Heart left ventricle (tissue), 16 donors: ENCODE measurements at places on chromosomes 3 and 15. TPM values are rescaled to one million over a fixed set of nuclear protein-coding genes. Genes with fewer than 3 reads are reported as not detected.

Gene PLA2G4B
- 1.8 TPM for total RNA-seq

DNA sequence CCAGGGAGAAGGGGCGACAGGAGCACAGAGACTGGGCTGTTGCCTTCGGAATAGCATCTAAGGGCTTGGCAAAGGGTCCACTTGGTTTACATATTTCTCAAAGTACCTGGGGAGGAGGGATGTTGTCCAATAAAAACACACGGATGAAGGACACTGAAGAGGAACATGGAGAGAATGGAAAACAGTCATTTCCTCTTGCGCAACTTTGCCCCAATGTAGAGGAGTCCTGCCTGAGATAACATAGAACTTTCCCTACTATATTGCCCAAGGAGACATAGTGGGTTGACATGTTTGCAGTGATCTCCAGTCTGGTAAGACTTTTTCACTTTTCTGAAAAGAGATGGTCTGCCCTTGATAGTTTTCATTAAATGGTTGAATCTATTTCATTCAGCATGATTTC is 468.8 kb upstream of the SUCLG2 start:
- H3K27ac ChIP-seq, result no peak overlapping the region
- no peaks in the 10 kb centered on the region for H3K36me3 ChIP-seq
- DNase-seq, result no peak
- H3K4me3 ChIP-seq, result no peak overlapping the region
- H3K4me1 ChIP-seq, result no peaks in the 10 kb centered on the region

Gene NIT2
- total RNA-seq, result 50.9 TPM

DNA sequence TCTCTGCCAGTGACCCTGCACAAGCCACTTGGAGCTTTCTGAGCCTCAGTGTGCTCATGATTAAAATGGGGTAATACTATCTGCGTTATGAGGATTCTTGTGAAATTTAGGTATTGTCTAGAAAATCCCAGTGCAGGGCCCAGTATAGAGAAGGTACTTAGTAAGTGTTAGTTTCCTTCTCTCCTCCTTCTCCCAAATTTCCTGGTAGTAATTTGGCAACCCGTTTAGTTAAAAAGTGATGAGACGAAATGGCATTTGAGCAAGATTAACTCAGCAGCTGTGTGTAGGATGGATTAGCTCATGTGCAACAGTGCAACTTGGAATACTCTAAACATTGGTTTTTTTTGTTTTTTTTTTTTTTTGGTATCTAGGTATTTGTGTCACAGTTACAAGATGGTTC is 84.6 kb downstream of the SLCO3A1 start:
- H3K36me3 ChIP-seq, result no peaks in the 10 kb centered on the region
- no peak overlapping the region for H3K27ac ChIP-seq
- no peak for DNase-seq
- H3K4me1 ChIP-seq, result peaks cover 70% of the 10 kb centered on the region
- H3K4me3 ChIP-seq, result no peak overlapping the region
- H3K27me3 ChIP-seq, result no peaks in the 10 kb centered on the region

Gene CLSTN2
- total RNA-seq, result 7.6 TPM

Gene MYO5C
- total RNA-seq, result 3.8 TPM

Gene ARHGAP31
- 33.5 TPM for total RNA-seq

Gene USP50
- 0.50 TPM for total RNA-seq

- no peaks in the 10 kb centered on the region for H3K36me3 ChIP-seq
- no peak overlapping the region for H3K4me3 ChIP-seq
- H3K4me1 ChIP-seq, result no peaks in the 10 kb centered on the region
- DNase-seq, result no peak
- no peak overlapping the region for H3K27ac ChIP-seq
Observed at GRCh38 chr3:193722566-193722965, 129.6 kb downstream of the OPA1 start.

Gene ZBED2
- 0.56 TPM for total RNA-seq

Gene UNC45A
- total RNA-seq, result 33.3 TPM

Gene GRK7
- not detected for total RNA-seq

Gene UTS2B
- not detected for total RNA-seq

GRCh38 chr15:33968224-33968623 is at the start of gene CHRM5:
CHRM5 (plus strand) TSS chr15:33968497; CDS start chr15:34062718, 94,221 bp downstream.
- DNase-seq, result no peak
- no peak within 1 kb of the TSS for H3K27ac ChIP-seq
- H3K4me1 ChIP-seq, result no peaks in the 10 kb centered on the region
- H3K36me3 ChIP-seq, result no peaks in the 10 kb centered on the region
- H3K27me3 ChIP-seq, result no peaks in the 10 kb centered on the region

Gene RHOV
- total RNA-seq, result not detected

Gene LRRC15
- total RNA-seq, result 0.05 TPM

- DNase-seq, result no peak
- H3K4me3 ChIP-seq, result no peak overlapping the region
- H3K27ac ChIP-seq, result no peak overlapping the region
- H3K27me3 ChIP-seq, result no peaks in the 10 kb centered on the region
Observed at GRCh38 chr3:118936811-118937210, 97.8 kb downstream of the IGSF11 start.

DNA sequence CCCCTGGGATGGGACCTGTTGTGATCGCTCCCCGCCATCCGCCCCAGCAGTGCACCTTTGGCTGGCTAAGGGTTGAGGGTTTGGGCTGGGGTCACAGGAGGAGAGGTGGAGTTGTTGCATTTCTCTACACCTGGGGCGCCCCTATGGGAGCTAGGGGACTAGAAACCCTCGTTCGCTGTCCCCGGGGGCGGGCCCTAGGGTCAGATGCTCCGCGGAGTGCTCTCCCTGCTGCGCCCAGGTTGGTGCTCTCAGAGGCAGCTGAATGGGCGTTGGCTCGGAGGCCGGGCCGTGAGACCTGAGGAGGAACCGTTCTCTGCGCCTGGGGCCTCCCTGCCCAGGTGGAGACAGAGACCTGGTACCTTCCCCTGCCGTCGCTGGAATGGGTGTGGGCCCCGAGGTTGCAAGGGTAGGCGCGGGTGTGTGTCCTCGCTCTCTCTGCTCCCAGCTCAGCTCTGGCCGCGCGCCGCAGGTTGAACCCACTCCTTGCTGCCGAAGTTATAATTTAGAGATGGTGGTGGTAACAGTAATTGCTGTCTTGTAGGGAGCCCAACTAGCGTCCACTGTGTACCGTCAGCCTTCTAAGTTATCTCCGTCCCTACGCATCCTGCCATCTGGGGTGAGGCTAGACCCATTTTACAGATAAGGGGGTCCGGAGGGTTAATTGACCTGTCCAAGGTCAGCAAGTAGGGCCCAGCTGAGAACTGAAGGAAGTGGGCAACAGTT is 965 bp downstream of the FLNB start:
- no peaks in the 10 kb centered on the region for H3K4me1 ChIP-seq
- no peaks in the 10 kb centered on the region for H3K36me3 ChIP-seq
- DNase-seq, result no peak
- peak overlapping the region; percentile 81 for H3K27ac ChIP-seq

- no peaks in the 10 kb centered on the region for H3K36me3 ChIP-seq
- H3K27me3 ChIP-seq, result no peaks in the 10 kb centered on the region
- no peaks in the 10 kb centered on the region for H3K4me1 ChIP-seq
Observed at GRCh38 chr3:133138017-133138416, 99.8 kb downstream of the TMEM108 start.

- DNase-seq, result no peak
- H3K4me1 ChIP-seq, result no peaks in the 10 kb centered on the region
- H3K27ac ChIP-seq, result no peak overlapping the region
- H3K36me3 ChIP-seq, result no peaks in the 10 kb centered on the region
Observed at GRCh38 chr3:16871915-16872842, 12.6 kb upstream of the PLCL2 start.

- H3K36me3 ChIP-seq, result no peaks in the 10 kb centered on the region
- no peak for DNase-seq
- no peaks in the 10 kb centered on the region for H3K27me3 ChIP-seq
- H3K4me3 ChIP-seq, result no peak overlapping the region
- H3K4me1 ChIP-seq, result no peaks in the 10 kb centered on the region
Observed at GRCh38 chr3:133840767-133841166, 35.2 kb downstream of the SRPRB start.

DNA sequence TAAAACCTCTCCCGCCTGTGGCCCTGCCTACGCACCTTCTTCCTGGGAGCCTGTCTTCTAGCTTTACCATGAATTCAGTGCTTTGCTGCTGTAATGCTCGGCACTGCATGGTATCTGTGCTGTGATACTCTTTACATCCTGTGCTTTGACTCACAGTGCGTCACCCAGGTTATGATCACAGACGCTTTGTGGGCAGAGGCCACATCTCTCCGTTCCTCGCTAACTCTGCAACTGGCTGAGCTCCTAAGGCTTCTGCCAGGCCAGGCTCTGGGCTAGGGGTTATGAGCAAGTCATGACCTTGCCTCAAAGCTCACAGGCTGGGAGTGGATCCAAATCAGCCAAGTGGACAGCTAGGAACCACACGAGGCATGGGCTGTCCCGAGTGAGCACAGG is 23.2 kb downstream of the SPTBN5 start:
- no peak overlapping the region for H3K4me3 ChIP-seq
- no peak overlapping the region for H3K27ac ChIP-seq
- DNase-seq, result no peak
- no peaks in the 10 kb centered on the region for H3K27me3 ChIP-seq

- H3K27me3 ChIP-seq, result no peaks in the 10 kb centered on the region
- H3K4me1 ChIP-seq, result no peaks in the 10 kb centered on the region
- DNase-seq, result no peak
- H3K36me3 ChIP-seq, result no peaks in the 10 kb centered on the region
Observed at GRCh38 chr15:32869776-32870175, 152.0 kb downstream of the GREM1 start.

DNA sequence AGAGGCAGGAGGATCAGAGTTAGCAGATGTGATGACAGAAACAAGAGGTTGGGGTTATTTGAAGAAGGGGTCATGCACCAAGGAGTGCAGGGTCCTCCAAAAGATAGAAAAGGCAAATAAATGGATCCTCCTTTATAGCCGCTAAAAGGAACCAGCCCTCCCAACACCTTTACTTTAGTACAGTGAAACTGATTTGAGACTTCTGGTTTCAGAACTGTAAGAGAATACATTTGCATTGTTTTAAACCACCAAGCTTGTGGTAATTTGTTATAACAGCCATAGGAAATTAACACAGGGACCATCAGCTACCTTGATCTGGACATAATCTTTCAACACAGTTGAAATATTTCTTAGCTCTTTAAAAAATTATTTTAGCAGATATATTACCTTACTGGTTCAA is 166.6 kb downstream of the TIGIT start:
- H3K27me3 ChIP-seq, result no peaks in the 10 kb centered on the region
- no peak for DNase-seq
- no peaks in the 10 kb centered on the region for H3K4me1 ChIP-seq
- H3K36me3 ChIP-seq, result no peaks in the 10 kb centered on the region
- H3K4me3 ChIP-seq, result no peak overlapping the region

- no peak overlapping the region for H3K27ac ChIP-seq
- H3K27me3 ChIP-seq, result no peaks in the 10 kb centered on the region
- peak; percentile 58 for DNase-seq
- no peaks in the 10 kb centered on the region for H3K4me1 ChIP-seq
- H3K36me3 ChIP-seq, result no peaks in the 10 kb centered on the region
Observed at GRCh38 chr3:30012941-30013543, 593.4 kb upstream of the TGFBR2 start.

Gene PRTG
- total RNA-seq, result 2.1 TPM

- no peaks in the 10 kb centered on the region for H3K27me3 ChIP-seq
- no peak overlapping the region for H3K4me3 ChIP-seq
- H3K36me3 ChIP-seq, result peaks cover 2% of the 10 kb centered on the region
- DNase-seq, result no peak
- H3K27ac ChIP-seq, result no peak overlapping the region
Observed at GRCh38 chr3:12893852-12894251, 52.5 kb upstream of the RPL32 start.

Gene RTP3
- not detected for total RNA-seq

DNA sequence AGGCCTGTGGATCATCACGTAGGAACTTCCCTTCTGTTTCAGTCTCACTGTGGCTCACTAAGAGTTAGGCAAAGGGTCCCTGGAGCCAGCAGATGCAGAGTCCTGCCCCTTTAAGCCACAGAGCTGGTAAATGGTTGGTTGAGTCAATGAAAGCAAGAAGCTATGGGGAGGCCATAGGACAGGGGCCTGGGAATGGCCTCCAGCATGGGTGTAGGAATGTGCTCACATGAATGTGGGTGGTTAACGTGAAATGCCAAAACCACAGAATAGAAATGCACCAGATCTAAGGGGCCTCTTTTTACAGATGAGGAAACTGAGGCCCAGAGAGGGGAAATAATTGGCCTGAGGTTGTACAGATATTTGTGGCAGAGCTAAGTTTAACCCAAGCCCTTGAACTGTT is 150.3 kb downstream of the TLE3 start:
- no peak for DNase-seq
- H3K27me3 ChIP-seq, result no peaks in the 10 kb centered on the region
- no peak overlapping the region for H3K4me3 ChIP-seq
- no peaks in the 10 kb centered on the region for H3K36me3 ChIP-seq
- no peaks in the 10 kb centered on the region for H3K4me1 ChIP-seq

Gene IGSF10
- total RNA-seq, result 0.69 TPM

Gene C3orf80
- total RNA-seq, result 0.27 TPM

Gene ZNF385D
- total RNA-seq, result 2.7 TPM

GRCh38 chr3:197522183-197522715 is 33.5 kb downstream of the BDH1 start:
- no peaks in the 10 kb centered on the region for H3K36me3 ChIP-seq
- H3K27ac ChIP-seq, result no peak overlapping the region
- peak; percentile 25 for DNase-seq
- H3K4me1 ChIP-seq, result no peaks in the 10 kb centered on the region
- H3K4me3 ChIP-seq, result no peak overlapping the region

Gene EPB42
- not detected for total RNA-seq

DNA sequence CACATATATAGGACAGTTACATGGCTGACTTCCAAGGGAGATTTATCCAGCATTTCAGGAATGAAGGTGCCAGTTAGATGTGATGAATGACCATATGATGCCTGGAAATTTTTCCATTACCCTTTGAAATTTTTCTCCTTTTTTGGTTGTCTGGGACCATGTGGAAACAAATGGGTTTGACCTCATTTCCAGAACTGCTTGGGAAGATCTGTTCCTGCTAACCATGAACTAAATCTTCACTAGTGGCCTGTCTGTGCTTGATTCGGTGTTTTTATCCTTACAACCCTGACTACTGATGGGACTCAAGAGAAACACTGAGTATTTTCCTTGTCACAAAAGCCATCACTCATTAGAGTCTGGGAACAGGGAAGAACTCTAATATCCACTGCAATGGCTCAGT is 409.4 kb downstream of the PDCD6IP start:
- no peak for DNase-seq
- H3K27me3 ChIP-seq, result no peaks in the 10 kb centered on the region
- H3K4me3 ChIP-seq, result no peak overlapping the region
- no peak overlapping the region for H3K27ac ChIP-seq
- no peaks in the 10 kb centered on the region for H3K36me3 ChIP-seq

- no peak overlapping the region for H3K4me3 ChIP-seq
- no peak overlapping the region for H3K27ac ChIP-seq
- no peak for DNase-seq
- no peaks in the 10 kb centered on the region for H3K36me3 ChIP-seq
- no peaks in the 10 kb centered on the region for H3K4me1 ChIP-seq
Observed at GRCh38 chr3:122132949-122133540, 50.4 kb upstream of the CASR start.

Gene SCN5A
- total RNA-seq, result 173 TPM

Gene FAM162A
- total RNA-seq, result 108 TPM

DNA sequence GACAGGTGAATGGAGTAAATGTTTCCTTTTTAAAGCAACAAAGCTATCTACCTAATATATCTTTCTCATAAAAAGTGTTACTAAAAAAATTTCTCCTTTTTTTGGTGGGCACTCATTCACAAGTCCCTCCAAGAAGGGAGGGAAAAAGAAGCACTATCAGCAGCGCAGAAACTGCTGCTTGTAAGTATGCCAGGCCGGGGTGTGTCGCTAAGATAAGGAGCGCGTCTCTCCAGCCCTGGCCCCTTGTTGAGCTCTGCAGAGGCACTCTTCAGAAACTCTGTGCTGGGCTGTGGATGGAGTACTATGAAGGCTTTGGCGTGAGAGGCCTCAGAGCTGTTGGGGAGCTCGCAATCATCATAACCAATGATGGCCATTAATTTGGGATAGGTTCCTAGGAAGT is 49.1 kb downstream of the ZDHHC3 start:
- peaks cover 67% of the 10 kb centered on the region for H3K36me3 ChIP-seq
- no peaks in the 10 kb centered on the region for H3K27me3 ChIP-seq
- peaks cover 16% of the 10 kb centered on the region for H3K4me1 ChIP-seq
- no peak overlapping the region for H3K27ac ChIP-seq
- no peak for DNase-seq
